Activated T-helper 1 cell treated with anti-CD3 and anti-CD28 coated beads, Interleukin-12 subunit alpha, Interleukin-12 subunit beta, Interleukin-2, Interleukin-4 antibody, amounts not matched to agents 30 ng/mL and 10 ng/mL and 1 ng/mL, durations not matched to agents 14 hours and 24 hours and 36 hours (primary cell): ENCODE measurements at places on chromosomes 2 and 18.

DNA sequence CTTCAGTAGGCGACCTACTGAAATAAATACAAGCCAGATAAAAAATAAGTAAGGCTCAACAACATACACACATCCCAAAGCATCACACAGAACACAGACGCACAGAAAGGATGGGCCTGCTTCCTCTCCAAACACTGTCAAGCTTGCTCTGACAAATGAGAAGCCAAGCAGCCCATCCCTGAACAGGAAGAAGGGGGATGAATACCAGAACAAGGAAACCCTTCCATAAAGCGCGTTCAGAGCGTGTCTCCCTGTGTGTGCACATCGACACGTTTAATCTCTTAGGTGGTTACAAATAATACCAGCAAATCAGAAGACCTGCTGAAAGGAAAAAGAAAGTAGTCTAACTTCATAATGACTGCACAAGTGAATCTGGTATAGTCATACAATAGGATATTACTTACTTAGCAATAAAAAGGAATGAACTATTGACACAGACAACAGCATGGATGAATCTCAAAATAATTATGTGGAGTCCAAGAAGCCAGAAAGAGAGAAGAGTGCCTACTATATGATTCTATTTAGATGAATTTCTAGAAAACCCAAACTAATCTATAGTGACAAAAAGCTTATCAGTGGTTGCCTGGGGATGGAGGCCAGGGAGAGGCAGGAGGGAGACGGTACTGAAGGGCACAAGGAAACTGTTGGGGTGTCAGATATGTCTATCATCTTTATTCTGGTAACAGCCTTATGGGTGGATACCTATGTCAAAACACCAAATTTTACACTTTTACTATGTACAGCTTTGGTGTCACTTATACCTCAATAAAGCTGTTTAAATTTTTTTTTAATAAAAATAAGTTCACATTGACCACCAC lies 26.8 kb downstream of the MBOAT2 start:
- DNase-seq, result no peak

DNA sequence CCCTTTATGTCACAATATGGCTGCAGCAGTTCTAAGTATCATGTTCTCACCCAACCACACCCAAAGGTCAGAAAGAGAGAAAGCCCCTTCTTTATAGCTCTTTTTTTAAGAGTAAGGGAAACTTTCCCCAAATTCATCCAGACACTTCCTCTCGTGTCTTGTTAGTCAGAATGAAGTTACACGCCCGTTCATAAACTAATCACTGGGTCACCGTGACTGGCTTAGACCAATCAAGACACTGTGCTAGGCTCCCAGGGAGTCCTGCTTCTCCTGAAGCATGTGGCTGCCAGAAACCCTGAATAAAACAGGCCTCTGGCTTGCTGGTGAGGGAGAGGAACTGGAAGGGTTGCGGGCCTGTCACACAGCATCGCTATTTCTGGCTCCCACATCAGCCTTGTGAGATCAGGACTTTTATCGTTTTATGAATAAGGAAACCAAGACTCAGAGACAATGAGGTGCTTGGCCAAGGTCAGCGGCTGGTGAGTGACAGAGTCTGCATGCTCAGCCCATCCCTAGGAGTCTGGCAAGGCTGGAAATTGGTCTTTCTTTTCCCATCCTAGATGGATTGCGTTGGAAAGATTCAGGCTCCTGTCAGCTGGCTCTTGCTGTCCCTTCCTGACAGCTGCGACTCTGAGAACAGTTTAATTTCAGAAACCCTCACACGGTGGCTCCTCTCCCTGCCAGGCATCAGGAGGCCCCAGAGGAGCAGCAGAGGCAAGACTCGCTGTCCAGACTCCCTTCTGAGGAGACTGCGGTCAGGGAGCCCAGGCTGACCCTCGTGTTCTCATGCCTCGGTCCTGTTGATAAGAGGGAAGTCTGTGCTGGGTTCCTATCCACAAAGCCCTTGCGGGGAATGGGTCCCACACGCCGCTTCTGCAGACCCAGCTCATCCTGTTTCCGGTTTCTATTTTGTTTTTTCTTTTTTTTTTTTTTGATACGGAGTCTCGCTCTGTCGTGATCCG lies 104.5 kb upstream of the TAF1B start:
- DNase-seq, result no peak

DNA sequence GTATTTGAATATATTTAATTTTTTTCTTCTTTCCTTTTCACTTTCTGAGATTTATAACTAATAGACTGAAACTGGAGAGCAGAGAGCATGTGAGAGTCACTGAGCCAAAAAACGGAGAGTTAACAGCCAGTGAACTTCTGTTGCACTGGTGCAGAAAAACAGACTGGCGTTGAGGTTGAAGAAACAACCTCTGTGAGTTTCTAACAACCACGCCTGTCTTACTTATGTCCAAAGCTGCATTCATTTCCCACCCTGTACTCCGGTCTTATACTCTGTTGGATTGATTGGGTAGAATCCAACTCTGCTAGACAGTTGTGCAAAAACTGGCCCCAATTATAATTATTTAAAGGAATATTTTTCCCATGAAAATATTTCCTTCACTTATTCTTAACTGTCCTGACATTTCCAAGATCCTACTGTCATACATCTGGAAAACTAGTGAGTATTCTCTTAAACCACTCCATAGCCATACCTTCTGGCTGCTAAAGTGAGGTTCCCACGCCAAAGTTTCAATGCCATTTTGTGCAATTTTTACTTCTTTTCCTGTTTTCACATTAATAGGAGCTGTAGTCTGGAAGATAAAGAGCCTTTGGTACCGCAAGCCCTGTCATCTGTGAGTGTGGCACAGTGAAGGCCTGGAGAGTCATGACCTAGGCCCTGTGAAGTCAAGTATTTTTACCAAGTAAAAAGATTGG lies 9.4 kb downstream of the CYP1B1 start:
- DNase-seq, result no peak

DNA sequence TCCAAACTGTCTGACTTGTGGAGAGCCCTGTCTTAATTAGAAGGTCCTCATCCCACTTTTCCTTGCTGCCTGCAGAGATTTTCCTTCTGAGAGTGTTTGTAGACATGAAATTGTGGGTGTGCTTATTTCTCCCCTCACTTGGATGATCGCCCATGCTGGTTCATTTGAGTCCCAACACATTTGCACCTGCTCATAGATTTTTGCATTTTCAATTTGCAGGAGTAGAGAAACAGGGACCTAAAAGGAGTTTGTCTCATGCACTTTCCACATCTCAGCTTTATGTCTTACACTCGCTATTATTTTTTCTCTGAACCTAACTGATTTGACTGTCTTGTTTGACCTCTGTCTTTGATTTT lies 33.2 kb upstream of the FHL2 start:
- DNase-seq, result no peak

DNA sequence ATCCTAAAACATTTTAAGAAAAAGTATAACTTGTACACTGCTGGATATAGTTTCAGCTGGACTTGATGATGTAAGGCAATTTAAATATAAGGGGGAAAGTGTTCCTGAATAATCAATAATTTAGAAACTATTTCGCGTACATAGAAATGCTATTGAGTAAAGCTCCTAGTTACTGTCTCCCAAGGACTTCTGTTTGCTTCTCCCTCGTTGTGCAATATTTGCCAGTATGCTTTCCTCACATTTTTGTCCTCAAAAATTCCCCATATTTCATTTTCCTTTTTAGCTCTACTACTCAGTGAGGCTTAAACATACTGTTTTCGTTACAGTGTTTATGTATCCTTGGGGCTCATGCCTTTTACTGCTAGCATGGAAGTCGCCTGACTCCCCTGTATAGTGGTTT lies 36.9 kb downstream of the ATP9B start:
- no peak for DNase-seq

DNA sequence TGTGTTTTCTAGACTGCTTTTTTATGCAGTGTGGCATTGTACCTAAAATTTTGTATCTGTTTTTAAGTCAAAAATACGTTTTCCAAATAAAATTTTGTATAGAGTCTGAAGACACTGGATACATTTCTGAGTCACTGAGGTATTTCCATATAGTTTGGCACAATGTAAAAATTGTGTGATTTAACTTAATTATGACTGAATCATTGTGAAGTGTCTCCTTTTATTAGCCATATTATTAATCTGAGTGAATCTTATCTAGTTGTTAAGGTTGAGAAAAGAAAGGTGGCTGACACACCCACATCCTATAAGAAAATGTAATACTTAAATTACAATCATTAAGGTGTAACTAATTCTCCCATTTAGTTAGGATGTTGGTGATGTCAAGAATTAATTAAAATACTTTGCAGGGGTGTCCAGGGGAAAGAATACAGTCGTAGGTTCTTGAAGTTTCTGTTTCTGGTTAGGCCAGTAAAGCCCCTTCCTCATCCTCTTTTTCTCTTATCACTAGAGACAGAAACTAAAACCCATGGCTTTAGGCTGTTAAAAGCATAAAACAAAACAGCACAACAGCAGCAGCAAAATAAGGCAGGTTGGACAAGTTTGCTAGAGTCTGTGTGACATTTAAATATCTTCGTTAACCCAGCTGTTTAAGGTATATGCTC lies 71.6 kb downstream of the UBE2E3 start:
- no peak for DNase-seq

GRCh38 chr2:108988076-108988795 lies 784 bp downstream of the EDAR start:
- DNase-seq, result no peak

GRCh38 chr2:46964835-46965560 lies 49.4 kb upstream of the MCFD2 start:
- DNase-seq, result no peak

- peak; percentile 33 for DNase-seq
Measured at GRCh38 chr2:85887566-85888019, 1.2 kb downstream of the ST3GAL5 start.

GRCh38 chr18:36176711-36177110 lies 10.6 kb upstream of the MOCOS start:
- no peak for DNase-seq

GRCh38 chr2:98463551-98463971 lies 18.9 kb downstream of the INPP4A start:
- no peak for DNase-seq

GRCh38 chr2:148674063-148675020 lies 29.8 kb downstream of the EPC2 start:
- DNase-seq, result peak; percentile 14

DNA sequence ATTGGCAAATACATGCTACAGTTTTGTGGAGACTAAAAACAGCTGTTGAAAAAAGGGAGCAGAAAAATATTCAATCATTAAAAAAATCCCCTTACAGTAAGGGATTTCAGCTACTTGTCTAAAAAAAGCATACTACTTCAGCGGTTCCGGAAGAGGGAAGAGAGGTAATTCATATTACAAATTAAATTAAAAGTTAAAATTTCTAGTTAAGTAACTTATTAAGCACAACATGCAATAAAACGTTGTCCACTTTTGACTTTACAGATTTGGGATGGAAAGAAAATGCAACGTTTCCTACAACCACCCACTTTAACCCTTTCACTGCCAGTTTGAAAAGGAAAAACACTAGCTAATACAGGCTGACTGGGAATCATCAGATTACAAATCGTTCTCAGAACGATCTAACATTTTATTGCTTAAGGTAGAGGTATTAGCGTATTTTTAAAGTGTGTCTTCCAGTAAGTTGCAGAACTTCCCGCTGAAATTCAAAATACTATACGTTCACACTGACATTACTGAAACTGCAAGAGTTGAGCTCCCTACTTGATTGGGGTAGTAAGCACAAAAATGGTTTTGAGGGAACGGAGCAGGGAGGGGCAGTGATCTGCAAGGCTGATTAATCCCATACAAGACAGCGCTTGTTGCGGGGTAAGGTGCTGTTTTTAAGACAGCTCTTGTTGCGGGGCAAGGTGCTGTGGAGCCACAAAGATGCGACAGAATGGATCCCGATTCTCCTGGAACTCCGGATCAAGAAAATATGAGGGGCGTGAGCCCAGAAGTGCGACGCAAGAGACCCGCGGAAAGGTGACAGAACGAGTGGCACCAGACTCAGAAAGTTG lies 743 bp downstream of the HADHA start:
- no peak for DNase-seq

- DNase-seq, result no peak
Measured at GRCh38 chr2:177204417-177204816, 8.2 kb upstream of the HNRNPA3 start.

DNA sequence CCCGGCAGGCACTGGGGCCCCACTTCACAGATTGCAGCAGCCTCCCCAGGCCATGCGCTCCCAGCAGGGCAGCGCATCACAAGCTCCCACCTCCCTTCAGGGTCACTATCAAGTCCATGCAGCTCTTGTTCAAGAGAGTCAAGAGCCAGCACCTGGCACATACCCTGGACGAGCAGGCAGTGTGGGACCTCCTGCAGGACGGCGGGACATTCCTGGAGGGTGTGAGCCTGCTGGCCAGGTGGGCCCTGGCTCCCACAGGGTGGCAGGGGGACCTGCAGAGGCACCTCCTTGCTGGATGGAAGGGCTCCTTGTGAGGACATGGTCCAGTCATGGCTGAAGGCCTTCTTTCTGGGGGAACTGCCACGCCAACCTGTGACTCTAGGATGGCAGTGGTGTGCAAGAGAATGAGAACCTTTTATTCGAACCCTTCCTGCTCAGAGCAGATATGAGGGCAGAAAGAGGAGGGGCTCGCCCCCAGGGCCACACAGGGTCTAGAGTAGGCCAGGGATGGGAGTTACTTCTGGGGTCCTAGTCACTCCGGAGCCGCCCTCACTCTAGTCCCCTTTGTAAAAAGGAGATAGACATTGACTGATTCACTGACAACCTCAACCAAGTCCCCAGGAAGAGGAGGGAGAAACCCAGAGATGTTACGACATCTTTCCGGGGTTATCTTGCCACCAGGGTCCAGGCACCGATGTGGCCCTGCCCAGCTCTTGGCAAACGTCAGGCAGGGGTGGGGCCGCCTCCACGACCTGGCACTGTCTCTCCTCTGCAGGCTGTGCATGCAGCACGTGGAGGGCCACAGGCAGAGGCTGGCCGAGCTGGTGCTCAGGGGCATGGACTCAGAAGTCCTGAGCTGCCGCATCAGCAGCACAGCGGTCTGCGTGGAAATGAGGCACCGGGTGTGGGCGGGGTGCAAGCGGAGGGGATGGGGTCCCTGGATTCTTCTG lies 31.3 kb downstream of the HJURP start:
- DNase-seq, result no peak

- no peak for DNase-seq
Measured at GRCh38 chr2:182543741-182544525, 117.1 kb upstream of the PDE1A start.

DNA sequence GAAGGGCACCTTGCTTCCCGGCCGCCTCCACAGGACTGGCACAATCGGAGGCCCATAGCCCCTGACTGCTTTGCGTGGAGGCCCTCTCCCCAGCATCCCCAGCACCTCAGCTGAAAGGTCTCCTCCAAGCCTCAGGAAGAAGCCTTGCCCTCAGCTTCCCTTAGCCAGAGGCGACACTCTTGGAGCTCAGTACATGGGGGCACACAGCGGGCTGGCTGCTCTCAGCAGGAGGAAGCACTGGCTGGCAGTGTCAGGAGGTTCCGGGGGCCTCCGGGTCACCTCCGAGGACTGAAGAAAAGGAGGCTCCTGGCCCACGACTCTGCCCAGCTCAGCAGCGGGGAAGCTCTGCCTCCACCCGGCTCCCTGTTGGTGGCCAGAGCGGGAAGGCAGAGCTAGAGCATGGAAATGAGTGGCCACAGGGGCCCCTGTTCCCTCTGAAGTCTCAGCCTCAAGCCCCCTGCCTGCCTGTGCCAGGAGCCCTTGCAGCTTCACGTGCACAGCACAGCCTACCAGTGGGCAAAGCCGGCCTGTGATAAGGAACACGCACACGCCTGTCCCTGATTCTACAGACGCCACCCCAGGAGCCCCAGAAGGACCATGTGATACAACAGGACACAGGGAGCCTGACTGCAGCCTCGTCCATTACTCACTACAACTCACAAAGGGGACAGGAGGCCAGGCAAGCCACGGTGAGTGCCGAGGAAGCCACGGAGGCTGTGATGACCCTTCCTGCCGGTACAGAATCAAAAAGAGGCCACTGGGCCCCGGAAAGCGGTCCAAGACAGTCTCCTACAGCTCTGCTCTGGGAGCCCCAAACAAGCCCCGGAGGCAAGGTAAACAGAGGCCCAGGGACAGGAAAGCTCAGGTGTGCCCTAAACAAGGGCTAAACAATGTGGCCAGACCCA lies 15.5 kb downstream of the HDAC4 start:
- DNase-seq, result no peak
